Activated T-helper 1 cell treated with Interleukin-2 at 50 U/mL for 16 hours (primary cell): ENCODE measurements at places on chromosomes 16 and 17.

GRCh38 chr16:84330685-84331050 lies 36.0 kb downstream of the WFDC1 start:
- no peak for DNase-seq

- DNase-seq = no peak
Observed at GRCh38 chr16:87017371-87018012, 299.7 kb downstream of the C16orf95 start.

DNA sequence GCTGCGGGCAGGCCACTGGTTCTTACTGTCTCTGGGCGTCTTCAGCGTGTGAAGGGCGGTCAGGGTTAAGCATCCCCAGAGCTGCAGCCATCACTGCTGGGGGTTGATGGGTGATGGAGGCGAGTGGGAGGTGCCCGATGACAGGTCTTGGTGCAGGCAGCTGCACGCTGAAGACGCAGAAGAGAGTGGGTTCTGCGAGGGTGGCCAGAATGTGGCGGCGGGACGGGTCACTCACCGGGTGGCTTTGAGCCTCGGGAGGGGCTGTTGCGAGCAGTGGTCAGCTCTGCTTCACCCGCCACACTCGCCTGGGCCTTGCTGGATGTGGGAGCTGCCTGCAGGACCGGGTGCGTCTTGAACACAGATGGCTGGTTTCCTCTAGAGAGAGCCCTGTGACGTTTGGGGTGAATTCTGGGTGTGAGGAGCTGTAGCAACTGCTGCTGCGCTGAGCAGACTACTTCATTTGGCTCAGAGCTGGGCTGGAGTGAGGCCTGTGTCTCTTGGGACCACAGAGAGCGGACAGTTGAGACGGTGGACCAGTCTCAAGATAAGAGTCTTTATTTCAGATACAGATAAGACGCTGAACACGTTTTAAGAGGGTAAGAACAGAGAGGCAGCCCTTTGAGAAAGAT lies 44.6 kb upstream of the ZNF750 start:
- DNase-seq = no peak

DNA sequence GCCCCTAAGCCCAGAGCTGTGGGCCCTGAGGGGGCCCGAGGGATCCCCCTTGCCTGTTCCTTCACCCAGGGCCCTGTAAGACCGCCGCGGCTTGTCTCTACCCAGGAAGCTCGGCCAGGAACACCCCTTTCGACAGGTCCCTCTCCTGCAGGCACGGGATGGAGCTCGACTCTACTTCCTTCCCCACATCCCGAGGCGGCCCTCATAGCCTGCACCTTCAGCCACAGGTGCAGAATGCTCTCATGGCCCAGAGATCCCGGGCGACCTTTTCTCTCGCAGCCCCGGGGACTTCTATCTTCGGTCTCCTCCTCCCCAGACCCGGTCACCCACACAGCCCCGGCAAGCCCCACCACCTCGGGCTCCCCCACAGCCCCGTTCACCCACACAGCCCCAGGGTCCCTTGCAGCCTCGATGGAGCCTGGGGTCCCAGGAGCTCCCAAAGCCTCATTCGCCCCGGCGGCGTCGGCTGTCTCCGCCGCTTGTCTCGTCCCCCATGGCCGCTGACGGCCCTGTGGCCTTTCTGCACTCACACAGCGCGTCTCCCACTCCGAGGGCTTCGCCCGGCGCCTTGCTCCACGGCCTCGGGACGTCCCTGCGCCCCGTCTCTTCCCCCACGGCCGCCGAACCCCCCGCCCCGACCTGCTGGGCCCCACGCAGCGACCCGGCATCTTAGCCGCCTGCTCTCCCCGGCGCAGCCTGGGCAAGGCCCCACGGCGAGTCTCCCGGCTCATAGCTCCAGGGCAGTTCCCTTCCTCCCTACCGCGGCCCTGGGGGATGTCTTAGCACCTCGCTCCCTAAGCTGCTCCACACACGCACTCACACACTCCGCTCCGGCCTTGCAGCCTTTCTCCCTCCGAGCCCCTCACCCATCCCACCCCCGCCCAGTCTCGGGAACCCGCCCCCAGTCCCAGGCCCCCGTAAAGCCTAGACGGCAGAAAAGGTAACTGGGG lies 650 bp downstream of the KIAA0753 start:
- no peak for DNase-seq

DNA sequence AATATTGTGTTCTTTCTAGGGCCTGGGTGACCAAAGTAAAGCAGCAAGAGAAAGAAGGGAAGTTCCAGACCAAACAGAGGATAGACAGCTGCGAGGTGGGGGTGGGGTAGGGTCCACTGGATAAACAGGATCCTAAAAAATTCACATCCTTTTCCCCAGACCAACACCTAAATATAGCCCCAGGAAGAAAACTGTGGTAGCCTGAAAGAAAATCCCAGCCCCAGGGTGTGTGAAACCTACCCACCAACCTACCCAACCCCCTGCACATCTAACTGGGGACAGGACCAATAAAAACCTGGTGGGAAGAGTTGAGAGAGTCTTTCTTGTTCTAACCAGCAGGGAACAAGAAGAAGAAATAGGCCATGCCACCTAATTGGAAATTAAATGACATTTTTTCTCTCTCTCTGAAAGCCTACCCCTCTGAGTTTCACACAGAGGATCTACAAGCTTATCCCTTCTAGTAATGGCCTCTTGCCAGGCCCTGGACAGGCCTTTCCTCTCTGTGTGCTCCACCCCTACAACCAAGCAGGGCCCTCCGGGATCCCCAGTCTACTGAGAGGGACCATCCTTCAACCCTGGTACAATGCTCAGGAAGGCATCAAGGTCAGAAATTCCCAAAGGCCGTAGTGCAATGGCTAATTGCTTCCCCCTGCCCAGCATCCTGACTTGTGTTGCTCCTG lies 12.0 kb downstream of the MYO18A start:
- no peak for DNase-seq

- DNase-seq = peak; percentile 32
Observed at GRCh38 chr16:46972429-46973206, 856 bp downstream of the DNAJA2 start.

DNA sequence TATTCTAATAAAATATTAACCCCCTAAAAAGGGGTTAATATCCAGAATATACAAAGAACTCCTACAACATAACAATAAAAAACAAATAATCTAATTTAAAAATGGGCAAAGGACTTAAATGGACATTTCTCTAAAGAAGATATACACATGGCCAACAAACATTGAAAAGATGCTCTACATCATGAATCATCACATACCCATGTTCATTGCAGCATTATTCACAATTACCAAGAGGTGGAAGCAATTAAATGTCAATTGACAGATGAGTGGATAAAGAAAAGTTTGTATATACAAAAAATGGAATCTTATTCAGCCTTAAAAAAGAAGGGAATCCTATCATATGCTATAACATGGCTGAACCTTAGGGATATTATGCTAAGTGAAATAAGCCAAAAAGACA lies 36.8 kb downstream of the CPD start:
- DNase-seq = no peak

GRCh38 chr17:56548661-56549060 lies 44.8 kb upstream of the NOG start:
- DNase-seq = no peak

GRCh38 chr17:50487213-50488096 lies 8.8 kb downstream of the RSAD1 start:
- no peak for DNase-seq

- no peak for DNase-seq
Observed at GRCh38 chr17:48753794-48754499, 25.4 kb upstream of the HOXB13 start.

DNA sequence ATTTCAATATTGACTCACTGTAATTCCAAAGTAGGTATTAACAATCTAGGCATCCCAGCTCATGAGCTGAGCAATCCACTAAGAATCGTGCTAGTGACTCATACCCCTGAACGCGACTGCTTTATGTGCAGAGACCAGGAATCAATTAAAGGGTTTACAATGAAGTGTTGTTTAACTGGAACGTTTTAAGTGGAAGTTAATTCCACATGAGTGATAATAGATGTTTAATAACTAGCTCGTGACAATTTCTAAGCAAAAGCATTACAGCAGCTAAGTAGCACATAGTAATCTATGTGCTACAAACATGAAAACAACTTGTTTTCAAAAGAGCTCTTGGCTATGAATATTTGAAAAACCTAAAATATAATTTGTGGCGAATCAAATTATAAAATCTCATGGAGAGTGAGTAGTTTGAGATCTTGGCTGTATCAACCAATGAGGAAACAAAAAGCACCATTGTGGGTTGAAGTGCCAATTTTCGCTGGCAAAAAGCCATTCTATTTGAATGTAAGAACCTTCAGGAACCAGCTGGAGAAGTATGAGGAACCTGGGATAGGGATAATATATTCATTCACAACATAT lies 9.4 kb downstream of the GJC1 start:
- no peak for DNase-seq

DNA sequence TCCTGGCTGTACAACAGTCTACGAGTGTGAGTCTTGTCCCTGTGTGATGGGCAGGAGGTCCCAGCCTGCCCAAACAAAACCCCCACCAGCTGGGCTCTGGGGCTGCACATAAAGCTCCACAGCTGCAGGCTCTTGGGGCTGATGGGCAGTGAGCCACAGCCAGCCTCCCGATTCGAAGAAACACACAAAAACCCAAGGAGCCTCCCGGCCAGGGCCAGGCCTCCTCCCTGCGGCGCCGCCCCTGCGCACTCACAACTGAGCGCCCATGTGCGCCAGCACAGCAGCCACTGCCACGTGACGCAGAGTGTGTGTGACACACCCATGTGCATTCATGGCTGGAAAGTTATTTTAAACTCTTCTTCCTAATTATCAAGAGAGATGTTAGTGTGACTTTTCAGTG lies 30.6 kb upstream of the FAAP100 start:
- no peak for DNase-seq

DNA sequence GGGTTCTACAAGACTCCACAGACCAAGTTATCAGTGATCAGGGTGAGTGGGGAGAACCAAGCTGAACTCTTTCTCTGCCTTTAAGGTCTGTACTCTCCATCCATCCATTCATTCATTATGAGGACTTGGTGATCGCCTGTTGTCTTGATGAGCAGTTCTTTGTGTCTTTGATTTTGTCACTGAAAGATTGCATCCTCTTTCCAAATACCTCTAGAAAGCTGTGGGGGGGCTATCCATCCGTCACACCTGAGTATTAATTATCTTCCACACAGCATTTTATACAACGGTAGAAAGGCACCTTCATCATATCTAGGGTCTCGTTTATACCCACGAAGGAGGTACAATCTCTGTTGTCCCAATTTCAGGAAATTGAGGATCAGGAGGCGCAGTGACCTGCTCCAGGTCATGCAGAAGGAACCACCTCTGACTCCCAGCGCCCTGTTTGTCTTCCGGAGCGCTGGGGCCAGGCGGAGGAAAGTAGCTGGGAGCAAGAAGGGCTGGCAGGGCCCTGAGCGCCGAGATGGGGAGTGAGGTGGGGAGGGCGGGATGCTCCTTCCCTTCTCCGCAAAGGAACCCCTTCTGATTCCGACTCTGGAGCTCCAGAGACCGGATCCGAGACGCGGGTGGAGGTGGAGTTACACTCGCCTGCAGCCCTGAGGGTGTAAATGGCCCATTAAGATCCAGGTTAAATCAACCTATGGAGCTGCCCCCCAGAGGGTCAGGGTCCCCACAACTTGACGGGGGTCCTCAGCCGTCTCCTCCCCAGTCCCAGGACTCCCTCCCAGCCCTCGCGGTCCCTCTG lies 605 bp upstream of the ABAT start:
- DNase-seq = no peak

GRCh38 chr17:78724544-78724943 lies 57.5 kb downstream of the CYTH1 start:
- DNase-seq = no peak

GRCh38 chr16:54936979-54937670 lies 6.5 kb downstream of the IRX5 start:
- DNase-seq = no peak

- no peak for DNase-seq
Observed at GRCh38 chr17:82967268-82968032, 112.0 kb upstream of the METRNL start.

DNA sequence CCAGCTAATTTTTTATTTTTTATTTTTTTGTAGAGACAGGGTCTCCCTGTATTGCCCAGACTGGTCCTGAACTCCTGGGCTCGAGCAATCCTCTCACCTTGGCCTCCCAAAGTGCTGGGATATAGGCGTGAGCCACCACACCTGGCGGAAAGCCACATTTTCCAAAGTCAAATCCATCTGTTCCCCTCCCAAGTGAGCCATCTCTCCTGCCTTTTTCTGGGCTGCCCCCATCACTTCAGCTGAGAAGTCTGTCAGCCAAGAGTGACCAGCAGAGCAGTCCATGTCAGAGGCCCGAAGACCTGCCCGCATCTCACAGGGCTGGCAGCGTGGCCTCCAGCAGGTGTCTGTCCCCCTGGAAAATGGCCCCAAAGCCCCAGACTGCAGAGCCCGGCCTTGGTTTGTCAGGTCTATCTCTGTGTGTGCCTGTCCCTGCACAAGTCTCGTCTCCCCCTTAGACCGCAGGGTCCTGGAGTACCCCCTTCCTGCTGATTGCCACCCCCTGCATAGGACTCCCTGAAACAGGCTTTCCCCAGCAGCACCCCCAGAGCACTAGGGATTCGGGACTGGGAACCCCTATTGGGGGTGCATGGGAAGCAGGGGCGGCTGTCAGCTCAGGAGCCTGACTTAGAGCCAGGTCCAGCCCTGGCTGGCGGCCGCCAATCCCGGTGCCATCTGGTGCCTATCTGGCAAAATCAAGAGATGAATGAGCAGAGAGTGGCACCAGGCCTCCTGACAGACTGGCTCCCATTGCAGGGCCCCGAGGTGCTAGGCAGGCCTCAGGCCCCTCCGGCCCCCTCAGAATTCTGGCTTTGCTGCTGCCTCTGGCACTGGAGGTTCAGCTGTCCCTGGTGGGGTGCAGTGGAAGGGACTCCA lies 7.8 kb downstream of the TTYH2 start:
- no peak for DNase-seq

DNA sequence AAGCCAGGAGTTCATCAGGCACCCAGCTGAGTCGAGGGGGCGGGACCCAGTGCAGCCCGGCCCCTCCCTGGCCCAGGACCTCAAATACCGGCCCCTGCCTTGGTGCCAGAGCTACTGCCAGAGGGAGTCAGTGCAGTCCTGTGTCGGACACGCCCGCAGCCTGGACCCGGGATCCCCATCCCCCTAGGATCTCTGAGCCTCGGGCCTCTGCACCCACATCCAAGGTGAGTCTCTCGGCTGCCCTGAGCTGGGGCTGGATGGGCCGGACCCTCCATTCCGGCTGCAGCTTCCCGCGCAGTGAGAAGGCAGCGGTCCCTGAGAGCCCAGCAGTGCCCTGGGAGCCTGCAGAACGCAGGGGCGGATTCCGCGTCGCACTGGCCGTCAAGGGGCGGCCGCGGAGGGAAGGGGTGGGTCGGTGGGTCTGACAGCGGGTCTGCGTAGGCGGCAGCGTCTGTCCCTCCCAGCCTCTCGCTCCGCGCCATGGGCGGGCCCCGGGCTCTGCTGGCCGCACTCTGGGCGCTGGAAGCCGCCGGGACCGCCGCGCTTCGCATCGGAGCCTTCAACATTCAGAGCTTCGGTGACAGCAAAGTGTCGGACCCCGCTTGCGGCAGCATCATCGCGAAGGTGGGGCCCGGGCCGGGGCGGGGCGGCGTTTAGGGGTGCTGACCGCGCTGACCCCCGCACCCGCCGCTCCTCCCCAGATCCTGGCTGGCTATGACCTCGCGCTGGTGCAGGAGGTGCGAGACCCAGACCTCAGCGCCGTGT lies at the start of gene DNASE1L2:
Gene DNASE1L2, plus strand, starts transcription at position 108 of the 765 bp plus-strand sequence. Its CDS starts 373 bp downstream, at position 481.
- DNase-seq = no peak
